ENCODE measurements at places on chromosomes 12 and 14.

GRCh38 chr14:36935976-36936678, 236.3 kb downstream of the SLC25A21 start:
- no peak for DNase-seq

DNA sequence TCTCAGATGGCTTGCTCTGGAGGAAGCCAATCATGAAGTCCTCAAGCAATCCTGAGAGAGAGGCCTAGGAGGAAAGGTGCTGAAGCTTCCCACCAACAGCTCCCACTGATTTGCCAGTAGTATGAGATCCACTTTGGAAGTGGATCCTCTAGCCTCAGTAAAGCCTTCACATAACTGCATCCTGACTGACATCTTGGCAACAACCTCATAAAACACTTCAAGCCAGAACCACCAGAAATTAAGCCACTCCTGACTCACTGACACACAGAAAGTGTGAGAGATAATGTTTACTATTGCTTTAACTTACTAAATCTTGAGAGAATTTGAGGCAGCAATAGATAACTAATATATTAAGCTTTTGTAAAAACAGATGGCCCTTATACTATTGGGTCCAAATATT, 11.7 kb upstream of the TMX1 start:
- no peak for DNase-seq

- DNase-seq = no peak
Observed at GRCh38 chr12:91017511-91018263, 12.9 kb upstream of the EPYC start.

GRCh38 chr12:51028126-51028812, 2.1 kb upstream of the SLC11A2 start:
- DNase-seq = no peak

- no peak for DNase-seq
Observed at GRCh38 chr12:47862881-47863280, 41.9 kb downstream of the VDR start.

DNA sequence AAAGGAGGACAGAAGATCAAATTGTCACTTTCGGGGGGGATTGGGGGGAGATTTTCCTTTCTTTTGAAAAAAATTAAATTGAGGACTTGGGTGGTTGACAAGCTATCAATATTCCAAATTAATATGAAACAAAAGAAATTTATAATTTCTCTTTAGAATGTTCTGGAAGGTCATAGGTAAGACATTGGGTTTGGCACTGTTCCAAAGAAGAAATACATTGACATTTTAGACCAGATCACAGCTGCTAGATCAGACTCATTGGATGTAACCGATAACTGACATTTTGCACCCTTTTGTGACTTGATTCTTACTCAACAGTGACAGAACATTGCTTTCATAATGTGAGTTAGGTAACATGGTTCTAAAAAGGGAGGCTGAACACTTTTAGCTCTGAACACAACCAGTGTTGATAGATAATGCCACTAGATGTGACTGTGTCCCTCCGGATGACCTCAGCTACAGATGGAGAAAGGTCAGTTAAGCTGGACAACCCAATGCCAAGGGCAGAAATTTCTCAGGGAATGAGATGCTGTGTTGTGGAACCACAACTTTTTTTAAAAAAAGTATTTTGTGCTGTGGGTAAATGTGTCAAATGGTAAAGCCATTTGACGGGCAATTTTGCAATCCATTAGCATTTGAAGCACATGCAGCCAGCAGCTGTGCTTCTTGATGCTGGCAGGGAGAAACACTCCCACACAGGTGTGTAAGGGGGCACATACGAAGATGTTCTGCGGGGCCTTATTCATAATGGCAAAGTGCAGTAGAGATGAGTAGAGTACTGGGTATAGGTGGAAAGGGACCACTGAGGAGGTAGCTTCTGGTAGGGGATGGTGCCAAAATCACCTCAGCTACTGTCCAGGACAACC, 62.9 kb downstream of the RFX4 start:
- no peak for DNase-seq

DNA sequence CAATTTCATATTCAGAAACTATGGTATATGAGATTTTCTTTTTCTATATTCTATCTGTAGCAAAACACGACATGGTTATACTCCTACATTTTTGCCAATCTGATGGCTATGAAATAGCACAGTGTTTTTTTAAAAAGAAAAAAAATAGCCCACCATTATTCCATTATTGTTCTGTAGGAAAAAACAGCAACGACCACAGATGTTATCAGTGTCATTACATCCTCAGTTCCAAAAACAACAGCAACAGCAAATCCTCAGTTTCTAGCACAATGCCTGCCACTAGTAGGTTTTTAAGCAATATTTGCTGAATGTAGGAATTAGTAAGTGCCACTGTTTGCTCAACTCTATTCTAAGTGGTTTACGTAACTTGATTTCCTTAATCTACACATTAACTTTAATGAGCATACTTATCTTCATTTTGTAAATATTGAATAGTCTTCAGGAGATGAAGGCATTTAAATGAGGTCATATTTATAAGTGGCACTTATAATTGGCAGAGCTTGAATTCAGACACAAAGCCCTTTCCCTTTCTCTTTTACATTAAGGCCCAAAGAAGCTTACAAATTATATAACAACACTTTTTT, 8.3 kb downstream of the RNASE6 start:
- DNase-seq = no peak

GRCh38 chr12:75954041-75954440, 77.5 kb downstream of the PHLDA1 start:
- no peak for DNase-seq

DNA sequence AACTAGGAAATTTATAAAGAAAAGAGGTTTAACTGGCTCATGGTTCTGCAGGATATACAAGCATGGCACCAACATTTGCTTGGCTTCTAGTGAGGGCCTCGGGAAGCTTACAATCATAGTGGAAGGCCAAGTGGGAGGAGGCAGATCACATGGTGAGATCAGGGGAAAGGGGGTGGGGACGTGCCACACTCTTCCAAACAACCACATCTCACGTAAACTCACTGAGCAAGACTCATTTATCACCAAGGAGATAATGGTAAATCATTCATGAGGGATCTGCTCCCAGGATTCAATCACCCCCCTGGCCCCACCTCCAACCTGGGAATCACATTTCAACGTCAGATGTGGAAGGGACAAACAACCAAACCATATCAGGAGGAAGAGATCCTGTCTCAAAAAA, 35.8 kb downstream of the NUMB start:
- DNase-seq = no peak

DNA sequence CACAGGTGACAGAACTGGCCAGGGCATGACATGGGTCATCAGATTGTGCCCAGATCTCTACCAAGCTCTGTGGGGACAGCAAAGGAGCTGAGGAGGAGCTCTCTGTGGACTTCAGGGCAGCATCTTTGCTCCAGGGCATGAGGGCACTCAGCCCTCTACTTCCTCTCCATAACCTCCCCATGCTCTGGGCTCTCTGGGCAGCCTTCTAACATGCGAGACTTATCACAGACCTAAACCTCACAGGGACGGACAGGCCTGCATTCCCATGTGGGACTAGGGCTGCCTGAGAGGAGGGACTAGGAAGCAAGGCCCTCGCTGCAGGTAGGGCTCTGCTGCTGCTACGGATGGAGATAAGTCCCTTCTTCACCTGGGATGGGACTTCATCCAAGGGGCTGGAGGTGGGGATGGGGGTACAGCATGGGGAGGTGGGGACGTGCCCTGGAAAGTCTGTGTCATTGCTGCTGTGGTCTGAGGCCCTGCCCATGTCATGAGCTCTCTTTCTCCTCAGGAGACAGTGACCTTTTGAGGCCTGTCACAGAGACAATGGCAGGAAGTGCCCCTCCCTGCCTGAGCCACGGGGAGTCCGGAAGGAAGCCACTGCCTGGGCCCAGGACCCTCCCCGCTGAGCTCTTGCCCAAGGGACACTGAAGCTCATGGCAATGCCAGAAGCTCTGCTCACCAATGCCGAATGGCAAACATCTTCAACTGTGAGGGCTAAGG, 44.1 kb downstream of the PITPNM2 start:
- no peak for DNase-seq

DNA sequence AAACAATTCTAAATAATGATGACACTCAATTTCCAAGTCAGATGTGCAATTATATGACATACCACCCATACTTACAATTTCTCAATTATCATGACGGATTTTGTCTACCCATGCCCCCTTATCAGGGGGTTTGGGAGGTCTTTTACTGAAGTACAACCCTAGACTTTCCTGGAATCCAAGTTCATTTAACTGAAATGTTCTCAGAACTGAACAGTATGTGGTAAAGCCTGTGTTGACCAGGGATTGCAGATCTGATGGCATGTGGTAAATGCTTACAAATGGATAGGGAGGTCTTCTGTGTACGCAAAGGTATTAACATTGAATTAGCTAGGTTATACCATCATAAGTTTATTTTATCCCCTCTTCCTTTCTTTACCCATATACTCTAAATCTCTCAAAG, 281.8 kb downstream of the CEP128 start:
- DNase-seq = no peak

- DNase-seq = no peak
Observed at GRCh38 chr12:38155020-38155395, 161.6 kb upstream of the ALG10B start.

GRCh38 chr14:89750281-89750755, 204.2 kb downstream of the EFCAB11 start:
- DNase-seq = no peak

DNA sequence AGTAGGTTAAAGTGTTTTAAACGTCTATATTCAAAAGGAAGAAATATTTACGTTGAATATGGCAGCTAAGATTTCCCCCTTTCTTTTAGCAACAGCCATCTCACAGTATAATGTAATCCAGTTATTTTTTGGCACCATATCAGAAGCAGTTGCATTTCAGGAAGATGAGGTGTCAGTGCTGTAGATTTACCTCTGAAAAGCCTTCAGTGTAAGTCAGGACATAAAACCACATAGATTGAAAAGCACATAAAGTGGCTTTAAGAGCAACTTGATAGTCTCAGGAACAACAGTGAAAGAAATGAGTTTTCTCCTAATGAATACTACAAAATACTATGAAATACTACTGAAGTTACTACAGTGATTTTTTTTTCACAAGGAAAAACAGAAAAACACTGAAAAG, 6.9 kb downstream of the MLH3 start:
- DNase-seq = no peak

DNA sequence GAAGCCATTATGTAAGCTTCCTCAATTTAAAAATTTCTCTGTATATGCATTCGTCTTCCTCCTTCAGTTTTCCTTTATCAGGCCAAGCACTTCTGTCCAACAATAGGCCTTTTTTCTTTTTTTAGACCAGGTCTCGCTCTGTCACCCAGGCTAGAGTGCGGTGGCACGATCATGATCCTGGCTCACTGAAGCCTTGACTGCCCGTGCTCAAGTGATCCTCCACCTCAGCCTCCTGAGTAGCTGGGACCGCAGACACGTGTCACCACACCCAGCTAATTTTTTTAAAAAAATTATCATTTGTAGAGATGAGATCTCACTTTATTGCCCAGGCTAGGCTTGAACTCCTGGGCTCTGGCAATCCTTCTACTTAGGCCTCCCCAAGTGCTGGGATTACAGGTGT, 25.8 kb downstream of the TAOK3 start:
- no peak for DNase-seq

DNA sequence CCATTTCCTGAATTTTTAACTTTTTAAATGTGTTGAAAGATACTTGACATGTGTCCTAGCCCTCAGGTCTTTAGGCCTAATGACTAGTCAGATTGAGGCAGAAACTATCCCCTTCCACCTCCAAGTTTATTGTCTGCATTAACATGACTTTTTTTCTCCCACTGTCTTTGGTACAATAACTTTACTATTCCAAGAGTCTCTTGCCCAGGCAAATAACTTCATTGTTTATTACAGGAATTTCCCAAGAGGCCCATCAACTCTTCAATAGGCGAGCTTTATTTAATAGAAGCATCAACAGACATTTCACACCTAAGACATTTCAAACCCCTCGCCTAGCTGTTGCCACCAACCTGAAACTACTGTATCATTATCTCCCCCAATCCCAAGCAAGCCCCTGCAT, 10.7 kb downstream of the NFKBIA start:
- DNase-seq = no peak

GRCh38 chr14:67186172-67186768, 3.0 kb upstream of the GARIN2 start:
- DNase-seq = no peak

DNA sequence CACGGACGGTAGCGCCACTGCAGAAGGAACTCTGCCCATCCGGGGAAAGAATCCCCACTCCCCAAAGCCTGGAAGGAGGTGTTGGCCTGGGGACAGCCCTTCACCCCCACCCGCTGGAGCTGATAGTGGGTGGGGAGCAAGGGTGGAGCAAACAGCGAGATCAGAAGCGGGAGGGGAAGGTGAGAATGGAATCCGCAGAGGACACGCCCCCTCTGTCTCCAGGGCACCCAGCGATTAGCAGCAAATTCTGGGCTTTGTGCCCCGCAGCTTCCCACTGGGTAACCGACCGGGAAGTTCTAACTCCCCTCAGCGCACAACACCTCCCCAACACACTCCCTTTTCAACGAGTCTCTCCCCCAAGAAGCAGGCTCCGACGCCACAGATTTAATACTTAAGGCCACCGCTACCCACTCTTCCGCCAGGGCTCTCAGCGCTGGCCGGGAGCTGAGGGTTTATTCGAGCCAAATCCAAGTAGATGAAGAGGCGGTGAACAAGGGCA, 1.4 kb downstream of the SLC25A29 start:
- no peak for DNase-seq

DNA sequence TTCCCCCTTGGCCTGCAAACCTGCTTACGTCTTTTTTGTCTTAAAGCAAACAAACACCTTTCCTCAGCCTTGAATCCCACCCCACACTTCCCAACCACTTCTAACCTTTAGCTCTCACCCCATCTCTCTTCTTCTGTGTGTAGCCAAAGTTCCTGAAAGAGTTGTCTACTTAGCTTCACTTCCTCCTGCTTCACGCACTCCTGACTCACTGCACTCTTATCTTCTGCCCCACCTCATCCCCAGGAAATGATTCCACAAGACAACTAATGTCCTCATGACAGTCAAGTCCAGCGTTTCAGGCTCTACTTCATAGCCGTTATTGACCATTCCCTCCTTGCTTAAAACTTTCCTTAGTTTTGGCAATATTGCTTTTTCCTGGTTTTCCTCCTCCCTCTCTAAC, 22.4 kb downstream of the EIF2B2 start:
- no peak for DNase-seq

DNA sequence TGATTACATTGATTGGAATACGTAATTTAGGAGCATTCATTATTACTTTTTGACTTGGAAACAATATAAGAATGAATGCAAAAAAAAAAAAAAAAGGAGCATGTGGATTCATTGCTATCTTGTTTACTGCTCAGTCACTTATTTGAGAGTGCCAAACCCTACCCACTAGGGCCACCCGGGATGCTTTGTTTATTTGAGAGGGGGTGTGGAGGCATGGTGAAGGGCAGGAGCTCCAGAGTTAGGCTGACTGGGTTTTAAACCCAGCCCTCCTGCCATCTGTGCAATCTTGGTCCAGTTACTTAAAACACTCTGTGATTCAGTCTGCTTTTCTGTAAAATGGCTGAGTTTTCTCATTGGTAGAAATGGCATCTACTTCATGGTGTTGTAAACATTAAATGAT, 195.2 kb downstream of the RAD51B start:
- no peak for DNase-seq

- no peak for DNase-seq
Observed at GRCh38 chr14:99839696-99840095, 46.5 kb downstream of the EML1 start.

- DNase-seq = no peak
Observed at GRCh38 chr14:53022593-53022992, 71.7 kb upstream of the FERMT2 start.
